ENCODE measurements at places on chromosomes 11 and 22. TPM values are rescaled to one million over a fixed set of nuclear protein-coding genes. Genes with fewer than 3 reads are reported as not detected.

TNNI2 gene
- not detected for total RNA-seq

DNA sequence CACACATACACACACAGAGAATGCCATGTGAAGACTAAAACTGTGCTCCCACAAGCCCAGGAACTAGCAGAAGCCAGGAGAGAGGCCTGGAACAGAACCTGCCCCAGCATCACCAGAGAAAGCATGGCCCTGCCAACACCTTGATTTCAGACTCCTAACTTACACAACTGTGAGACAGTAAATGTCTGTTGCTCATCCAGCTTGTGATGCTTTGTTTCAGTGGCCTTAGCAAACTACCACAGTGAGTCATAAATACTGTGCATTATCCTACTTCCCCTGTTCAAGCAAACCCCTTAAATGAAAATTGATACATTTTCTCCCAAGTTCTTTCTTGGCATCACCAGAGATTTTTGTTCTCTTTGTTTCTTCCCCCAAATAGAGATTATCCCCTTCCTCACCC, 1539.4 kb upstream of the TENM4 start:
- H3K27ac ChIP-seq: no peak overlapping the region
- no peaks in the 10 kb centered on the region for H3K4me1 ChIP-seq
- no peaks in the 10 kb centered on the region for H3K27me3 ChIP-seq

DNA sequence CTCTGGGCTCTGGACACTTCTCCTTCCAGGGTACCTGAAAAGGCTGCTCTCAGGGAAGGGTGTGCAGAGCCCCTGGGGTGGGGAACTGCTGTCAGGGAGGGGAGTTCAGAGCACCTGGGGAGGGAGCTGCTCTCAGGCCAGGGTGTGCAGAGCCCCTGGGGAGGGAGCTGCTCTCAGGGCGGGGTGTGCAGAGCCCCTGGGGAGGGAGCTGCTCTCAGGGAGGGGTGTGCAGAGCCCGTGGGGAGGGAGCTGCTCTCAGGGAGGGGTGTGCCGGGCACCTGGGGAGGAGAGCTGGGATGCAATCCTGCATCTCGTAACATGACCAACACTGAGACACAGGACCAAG, 764.2 kb downstream of the BRD1 start:
- H3K4me3 ChIP-seq: no peak overlapping the region
- no peaks in the 10 kb centered on the region for H3K27me3 ChIP-seq
- no peak overlapping the region for H3K27ac ChIP-seq
- H3K4me1 ChIP-seq: peaks cover 6% of the 10 kb centered on the region
- DNase-seq: no peak

GRCh38 chr11:91795139-91795887, 429.3 kb upstream of the FAT3 start:
- no peak overlapping the region for H3K4me3 ChIP-seq
- DNase-seq: no peak

DNA sequence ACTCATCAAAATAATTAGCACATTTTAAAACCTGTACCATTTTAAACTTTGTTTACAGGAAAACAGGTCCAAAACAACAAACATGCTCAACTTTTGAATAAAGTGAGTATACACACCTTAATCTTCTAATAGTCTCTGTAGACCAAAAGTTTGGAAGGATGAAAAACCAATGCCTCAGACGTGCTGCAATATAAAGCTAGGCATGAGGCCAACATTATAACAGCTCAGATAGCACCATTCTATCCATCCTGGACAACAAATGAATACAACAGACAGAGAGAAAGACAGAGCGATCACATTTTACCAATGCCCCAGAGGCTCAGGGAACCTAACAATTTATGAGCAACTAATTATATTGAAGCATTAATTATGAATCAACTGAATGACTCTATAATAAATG, 77.0 kb downstream of the PAK1 start:
- DNase-seq: no peak
- peaks cover 5% of the 10 kb centered on the region for H3K4me1 ChIP-seq
- no peak overlapping the region for H3K4me3 ChIP-seq
- H3K36me3 ChIP-seq: peaks cover 12% of the 10 kb centered on the region
- H3K27ac ChIP-seq: no peak overlapping the region
- no peaks in the 10 kb centered on the region for H3K27me3 ChIP-seq

Data from H9 (cell line).